ENCODE measurements at places on chromosomes 2 and 18.

DNA sequence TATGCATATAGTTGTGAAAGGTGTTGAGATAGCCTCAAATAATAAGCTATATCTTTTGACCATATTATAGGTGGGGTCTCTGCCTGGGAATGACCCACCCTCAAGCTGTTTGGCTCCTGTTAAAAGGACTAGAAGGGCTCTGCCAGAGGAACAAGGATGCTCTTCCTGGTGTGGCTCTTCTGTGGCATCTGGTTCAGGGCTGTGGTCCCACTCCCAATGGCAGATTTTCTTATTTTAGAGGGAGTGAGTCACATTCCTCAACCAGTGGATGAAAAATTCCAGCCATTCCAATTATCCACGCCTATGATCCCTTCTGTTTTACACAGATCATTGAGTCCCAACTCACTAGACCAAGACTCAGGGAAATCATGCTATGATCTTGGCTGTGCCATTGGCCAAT is 119.9 kb downstream of the PARD3B start:
- DNase-seq = no peak

DNA sequence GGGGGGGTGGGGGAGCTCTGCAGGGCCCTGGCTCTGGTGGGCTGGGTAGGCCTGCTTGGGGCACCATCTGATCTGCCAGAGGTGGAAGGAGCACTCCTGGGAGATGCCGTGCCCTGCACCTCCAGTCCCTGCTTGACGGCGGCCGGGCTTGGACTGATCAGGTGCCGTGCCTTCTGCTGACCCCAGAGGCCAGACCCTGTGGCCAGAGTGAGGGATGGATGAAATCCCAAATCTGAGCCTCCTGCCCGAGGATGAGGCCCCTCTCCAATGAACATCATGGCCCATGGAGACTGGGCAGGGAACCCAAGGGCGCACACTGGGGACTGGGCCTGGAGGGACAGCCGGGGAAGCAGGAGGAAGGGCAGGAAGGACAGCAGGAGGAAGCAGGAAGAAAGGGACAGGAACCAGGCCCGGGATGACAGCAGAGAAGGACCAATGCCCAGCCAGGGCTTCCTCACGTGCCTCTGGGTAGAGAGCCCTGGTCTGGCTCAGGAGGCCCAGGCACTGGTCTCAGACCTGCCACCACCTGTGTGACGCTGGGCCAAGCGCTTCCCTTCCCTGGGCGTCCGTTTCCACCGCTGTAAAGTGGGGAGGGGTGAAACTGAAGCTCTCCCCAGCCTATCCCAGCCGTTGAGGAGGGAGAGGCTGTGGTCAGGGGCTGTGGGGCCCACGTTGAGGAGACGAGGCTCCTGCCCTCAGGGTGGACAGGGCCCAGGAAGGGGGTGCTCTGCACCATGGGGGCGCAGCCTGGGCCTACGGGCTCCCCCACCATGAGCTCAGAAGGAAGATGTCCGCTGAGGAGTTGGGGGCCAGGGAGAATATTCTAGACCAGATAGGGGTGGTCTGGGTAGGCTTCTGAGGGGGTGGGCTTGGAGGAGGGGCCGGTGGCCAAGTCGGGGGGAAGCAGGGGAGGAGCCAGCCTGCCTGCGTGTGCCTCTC is 1.0 kb upstream of the GPR35 start:
- no peak for DNase-seq

DNA sequence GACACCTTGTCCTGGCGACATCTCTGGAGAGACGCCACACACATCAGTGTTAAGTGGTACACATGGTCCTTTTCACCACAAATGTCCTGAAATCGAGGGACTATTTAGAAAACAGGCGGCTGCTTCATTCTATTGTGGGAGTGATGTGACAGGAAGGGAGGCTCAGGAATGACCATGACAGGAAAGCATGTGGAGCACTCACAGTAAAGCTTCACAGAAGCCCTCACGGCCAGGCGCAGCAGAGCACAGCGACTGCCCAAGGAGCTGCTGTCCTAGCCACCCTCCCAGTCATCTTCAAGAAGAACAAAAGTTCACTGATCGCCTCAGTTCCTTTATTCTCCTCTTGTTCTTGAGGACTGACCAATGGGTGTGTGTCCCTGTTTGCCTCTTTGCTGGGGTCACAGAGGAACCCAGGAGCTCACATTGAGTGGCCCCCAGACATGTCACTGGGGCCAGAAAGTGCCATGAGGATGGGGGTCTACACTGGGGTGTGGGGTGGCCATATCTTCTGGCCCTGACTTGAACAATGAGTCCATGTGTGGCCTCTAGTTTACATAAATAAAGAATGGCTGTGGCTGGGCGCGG is 84.6 kb upstream of the RANBP2 start:
- DNase-seq = no peak

DNA sequence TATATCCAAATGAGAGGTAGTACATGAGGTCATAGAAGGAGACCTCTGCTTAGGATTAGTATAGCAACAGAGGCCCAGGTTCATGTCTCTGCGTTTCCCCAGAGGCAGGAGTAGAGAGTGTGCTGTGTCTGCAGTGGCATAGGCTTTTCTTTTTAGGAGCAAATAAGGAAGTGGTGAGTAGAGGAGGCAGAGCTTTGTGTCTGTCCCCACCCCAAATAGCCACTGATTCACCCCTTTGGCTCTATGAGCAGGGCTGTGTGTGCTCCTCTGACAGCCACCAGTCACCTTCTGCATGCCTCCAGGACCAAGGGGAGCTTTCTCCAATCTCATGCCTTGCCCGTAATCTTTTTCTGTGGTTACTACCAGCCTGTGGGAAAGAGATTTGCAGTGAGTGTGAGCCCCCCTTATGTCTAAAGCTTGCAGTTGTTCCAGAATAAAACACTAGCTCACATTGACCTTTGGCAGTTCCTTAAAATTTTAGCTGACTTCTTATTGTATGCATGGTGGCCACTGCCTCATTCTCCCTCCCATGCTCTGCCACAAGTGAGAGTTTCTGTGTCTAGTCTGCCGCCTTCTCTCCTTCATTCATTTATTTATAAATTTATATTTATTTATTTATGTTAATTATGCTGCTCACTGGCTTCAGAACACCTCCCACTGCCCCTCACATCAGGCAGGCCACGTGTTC is 23.5 kb upstream of the ELAC1 start:
- no peak for DNase-seq

- no peak for DNase-seq
Measured at GRCh38 chr2:25885933-25886332, 7.6 kb upstream of the ASXL2 start.

GRCh38 chr18:11412811-11413210 is 196.6 kb upstream of the SLC35G4 start:
- no peak for DNase-seq

DNA sequence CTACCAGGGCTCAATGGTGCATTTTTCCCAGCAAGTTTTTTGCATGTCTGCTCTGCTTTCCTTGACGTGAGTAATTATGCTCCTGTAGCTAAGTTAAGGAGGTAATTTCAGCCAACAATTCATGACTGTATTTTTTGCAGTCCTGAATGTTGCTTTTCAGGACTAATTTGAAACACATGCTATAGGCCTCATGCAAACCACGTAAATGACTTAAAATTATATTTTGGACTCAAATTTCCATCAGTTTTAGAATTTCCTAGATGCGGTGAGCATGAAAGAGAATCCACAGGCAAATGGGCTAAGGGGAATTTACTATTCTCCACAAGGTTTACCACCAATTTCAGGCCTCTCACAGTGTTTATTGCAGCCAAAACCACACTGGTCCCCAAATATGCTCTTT is 589.9 kb upstream of the LRRTM1 start:
- no peak for DNase-seq

GRCh38 chr2:219358170-219359075 is 25.9 kb upstream of the RESP18 start:
- DNase-seq = no peak

GRCh38 chr2:62215306-62216064 is 19.6 kb downstream of the B3GNT2 start:
- DNase-seq = no peak

GRCh38 chr18:79698668-79699335 is 19.2 kb downstream of the CTDP1 start:
- no peak for DNase-seq

Measured in esophagus squamous epithelium (tissue), 5 donors.